NCI-H748 treated with DMSO at 0.1 percent for 48 hours (cell line): ENCODE measurements at places on chromosomes 2 and 18.

- no peak for DNase-seq
These were observed 104.6 kb upstream of the COL3A1 start for GRCh38 chr2:188869550-188869949.

DNA sequence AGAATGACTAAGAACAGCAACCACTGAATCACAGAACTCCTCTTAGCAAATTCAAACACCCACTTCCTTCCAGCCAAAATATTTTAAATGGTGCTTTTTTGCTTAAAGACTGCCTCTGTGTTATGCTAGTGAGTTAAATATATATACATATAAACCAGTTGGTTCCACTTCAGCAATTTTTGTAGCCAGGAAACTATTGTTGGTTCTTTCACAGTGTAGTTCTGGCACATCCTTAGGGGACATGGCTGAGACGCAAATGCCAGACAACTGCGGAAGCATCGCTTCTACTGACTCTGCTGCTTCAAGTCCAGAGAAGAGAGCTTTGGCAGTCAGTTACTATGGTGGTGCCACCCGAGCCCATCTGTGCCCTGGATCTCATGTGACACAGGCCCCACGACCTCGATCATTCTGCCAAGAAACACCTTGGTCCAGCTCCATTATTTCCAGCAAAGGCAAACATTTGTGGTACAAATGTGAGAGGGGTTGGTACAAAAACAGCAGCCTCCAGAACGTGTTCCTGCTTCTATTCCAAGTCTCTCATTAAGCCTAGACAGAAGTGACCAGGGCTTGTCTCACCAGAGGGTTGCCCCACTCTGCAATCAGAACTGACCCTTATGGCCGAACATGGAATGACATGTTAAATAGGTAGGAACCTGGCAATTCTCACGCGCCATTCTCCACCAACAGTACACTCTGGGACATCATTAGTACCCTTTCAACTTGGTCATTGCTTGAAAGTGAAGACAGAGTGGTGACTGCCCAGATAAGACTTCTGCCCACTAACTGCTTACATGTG, 117.8 kb upstream of the NRP2 start:
- no peak for DNase-seq

GRCh38 chr18:73986711-73987110, 160.9 kb downstream of the FBXO15 start:
- no peak for DNase-seq

DNA sequence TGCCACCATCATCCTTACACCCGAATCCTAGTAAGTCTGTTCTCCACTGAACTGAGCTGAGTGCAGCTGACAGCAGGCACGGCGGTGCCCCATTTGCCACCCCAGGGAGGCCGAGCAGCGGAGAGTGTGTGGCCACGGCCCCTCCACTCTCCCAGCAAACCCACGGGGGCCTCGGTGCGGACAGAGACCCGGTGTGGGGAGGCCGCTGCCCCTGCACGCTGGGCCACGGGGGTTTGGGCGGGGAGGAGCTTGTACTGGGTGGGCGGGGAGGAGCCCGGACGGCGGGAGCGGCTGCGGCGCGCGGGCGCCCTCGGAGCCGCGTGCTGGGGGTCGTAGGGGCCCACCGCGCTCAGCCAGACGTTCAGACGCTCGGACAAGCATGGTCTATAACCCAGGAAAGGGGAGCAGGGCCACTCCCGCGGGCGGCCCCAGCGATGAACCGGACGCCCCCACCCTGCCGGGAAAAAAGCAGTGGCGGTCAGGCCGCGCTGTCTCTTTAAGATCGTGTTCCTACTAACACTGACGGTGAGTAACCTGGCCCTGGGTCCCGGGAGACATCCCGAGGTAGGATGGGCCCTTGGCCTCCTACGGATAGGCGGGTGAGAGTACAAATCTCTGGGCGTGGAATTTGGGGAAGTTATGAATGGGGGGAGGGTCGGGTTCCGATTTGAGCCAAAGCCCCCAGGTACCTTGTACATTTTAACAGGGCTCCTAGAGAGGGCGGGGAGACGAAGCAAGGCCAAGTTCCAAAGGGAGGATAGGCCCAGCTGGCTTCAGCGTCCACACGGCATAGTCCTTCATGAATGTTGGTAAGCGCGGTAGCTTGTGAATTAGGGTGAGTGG, at the start of gene ITPRIPL1:
Gene ITPRIPL1, plus strand, starts transcription at position 277 of the 843 bp plus-strand sequence. Its CDS starts 523 bp downstream, at position 800.
- no peak for DNase-seq

- DNase-seq, result no peak
These were observed 45.4 kb downstream of the ASAP2 start for GRCh38 chr2:9252002-9252357.

- no peak for DNase-seq
These were observed 21.0 kb upstream of the GPR17 start for GRCh38 chr2:127624756-127625571.

- no peak for DNase-seq
These were observed 24.8 kb downstream of the BMPR2 start for GRCh38 chr2:202400941-202401340.

DNA sequence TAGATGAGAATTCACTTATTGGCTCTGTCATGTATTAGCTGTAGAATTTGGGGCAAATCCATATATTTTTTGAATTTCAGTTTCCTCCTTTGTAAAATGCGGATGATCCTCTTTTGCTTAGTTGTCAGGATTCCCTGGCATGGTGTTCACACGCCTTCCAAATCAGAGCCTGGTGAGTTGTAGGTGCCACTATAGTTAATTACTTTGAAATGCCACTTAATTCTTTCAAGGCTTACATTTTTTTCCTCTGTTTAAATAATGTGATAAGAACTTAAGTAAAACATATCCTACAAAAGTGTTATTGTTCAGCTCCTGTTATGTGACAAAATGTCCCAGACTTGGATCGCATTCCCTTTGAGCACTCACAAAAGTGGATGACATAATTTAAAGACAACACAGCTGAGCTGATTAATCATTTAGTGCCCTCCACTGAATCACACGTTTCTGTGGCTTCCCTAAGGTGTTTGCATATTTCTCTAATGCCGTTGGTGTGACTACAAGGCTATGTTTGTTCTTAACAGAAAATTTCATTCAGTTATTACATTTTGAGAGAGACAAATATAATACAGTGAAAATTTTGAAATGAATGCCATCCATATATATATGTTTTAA, 471.2 kb upstream of the CHST9 start:
- DNase-seq, result no peak

- no peak for DNase-seq
These were observed 273.3 kb upstream of the TCF4 start for GRCh38 chr18:55861266-55861665.

- DNase-seq, result no peak
These were observed 74.7 kb downstream of the PRKCE start for GRCh38 chr2:45726188-45726587.

DNA sequence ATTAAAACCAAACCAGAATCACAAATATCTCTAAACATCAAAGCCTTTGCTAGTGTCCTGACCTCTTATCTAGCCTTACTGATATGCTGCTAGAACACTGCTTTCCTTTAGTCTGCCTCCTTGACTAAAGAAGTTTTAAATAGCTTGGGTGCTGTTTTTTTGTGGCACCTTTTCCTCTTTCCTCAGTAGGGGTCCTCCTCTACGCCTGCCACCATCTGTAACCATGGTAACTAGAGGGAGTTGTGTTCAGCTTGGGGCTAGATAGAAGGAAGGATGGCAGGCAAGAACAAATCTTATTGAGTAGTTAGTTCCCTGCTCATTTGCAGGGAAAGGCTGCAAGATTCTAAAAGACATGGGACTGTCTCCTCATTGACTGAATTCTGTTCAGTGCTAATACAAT, 86.0 kb downstream of the TAF4B start:
- no peak for DNase-seq

DNA sequence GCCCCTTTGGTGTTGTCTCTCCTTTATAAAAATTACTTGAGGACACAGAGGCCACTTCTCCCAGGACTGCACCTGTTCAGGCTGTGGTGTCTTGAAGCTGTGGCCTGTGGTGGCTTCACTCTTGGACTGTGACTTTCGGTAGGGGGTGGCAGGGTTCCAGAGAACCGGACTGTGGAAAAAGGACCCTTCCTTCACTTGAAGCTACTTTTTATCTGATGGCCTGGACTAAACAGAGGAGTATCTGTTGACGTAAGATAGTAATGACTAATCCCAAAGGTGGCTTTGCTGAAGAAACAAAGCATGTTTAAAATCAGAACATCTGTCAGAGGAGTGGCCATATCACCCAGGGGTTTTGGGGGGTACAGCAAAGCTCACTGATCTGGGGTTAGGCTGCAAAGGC, 60.8 kb downstream of the CENPO start:
- no peak for DNase-seq

GRCh38 chr2:170643346-170643745, 71.8 kb upstream of the SP5 start:
- no peak for DNase-seq

DNA sequence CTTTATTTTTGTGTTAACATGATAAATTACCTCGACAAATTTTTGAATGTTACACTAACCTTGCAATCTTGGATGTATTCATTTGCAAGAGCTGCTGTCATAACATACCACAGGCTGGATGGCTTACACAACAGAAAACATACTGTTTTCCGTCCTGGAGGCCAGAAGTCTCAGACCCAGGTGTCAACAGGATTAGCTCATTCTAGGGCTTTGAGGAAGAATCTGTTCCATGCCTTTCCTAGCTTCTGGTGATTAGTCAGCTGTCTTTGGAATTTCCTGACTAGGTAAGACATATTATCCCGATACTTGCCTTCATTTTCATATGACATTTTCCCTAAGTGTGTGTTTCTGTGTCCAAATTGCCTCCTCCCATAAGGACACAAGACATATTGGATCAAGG, 188.6 kb upstream of the CDH19 start:
- DNase-seq, result no peak

DNA sequence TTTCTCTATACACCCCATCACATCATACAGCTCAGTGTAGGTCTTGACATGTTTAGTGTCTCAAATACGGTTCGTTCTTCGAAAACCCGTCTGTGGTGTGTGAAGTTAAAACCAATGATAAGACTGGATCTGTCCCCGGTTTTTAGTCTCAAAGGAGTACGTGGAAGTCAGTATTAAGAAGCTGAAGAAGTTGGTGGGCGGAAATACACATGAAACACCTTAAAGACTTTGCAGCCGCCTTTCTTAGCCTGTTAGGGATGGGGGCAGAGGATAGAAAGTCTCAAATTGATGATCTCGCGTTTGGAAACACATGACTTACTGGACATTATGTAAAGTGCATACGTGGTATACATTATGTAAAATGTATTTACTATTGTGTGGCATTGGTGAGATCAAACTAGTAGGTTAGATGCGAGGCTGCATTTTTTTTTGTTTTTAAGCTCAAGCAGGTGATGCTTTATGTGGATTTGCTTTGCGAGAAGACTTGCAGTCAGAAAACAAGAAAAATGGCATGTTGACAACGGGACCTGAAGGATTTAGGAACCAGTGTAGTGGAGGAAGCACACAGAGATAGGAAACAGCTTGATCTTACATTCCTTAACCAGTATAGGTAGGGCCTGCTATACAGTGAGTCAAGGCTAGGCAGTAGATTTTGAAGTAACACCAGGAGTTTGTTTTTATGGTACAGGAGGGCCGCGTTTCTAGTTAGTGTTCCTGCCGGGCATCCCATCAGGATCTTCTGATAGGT, 1.2 kb downstream of the CNOT11 start:
- no peak for DNase-seq

DNA sequence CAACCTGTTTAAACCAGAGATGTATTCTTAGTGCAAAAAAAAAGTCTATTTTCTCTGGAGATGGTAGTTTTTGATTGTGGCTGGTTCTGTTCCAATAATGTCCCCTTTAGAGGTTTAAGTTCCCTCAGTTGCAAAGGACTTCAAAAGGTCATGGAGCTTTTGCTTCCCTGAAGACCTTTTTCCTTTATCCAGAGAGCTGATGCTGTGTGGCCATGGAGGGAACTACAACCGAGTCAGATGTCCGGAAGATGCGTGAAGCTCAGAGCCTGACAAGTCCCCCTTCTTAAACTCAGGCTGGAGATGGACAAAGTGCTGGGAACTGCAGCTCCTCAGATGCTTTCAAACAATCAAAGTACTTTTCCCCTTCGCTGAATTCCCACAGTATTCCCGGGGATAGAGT, 176.1 kb downstream of the TMEM18 start:
- DNase-seq, result no peak

GRCh38 chr2:58638256-58638805, 397.2 kb upstream of the FANCL start:
- DNase-seq, result no peak

DNA sequence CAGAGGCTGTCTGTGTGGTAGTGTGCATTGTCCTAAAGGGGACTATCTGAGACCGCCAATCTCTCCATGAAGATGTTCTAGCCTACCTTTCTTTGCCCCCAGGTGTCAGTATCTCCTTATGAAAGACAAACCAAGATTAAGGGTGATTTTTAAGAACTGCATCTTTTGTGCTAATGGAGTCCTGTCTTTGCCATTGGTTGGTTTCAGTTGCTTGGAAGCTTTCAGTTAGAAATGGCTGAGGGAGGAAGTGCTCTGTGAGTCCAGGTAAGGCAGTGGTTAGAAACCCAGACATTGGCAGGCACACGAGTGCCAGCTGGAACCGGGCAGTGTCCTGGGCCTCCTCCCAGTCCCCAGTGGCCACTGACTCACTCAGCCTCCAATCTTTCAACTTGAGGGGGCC, 111.3 kb downstream of the DOCK10 start:
- DNase-seq, result no peak

DNA sequence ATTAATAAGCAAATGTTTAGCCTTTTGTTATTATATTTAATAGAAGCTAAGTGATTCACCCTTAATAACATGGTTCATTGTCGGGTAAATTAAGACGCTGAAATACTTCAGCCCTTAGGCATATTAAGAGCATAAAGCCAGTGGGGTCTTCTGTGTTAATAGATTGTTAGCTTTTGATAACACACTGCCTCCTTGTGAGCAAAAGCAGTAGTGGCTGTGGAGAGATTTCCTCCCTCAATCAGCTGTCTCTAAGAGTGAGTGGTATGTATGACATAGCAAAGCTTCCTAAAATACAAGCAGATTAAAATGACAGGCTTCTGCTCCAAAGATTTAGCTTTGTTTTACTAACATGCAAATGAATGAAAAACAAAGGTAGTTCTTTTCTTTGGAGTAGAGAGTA, 143.7 kb upstream of the SYT4 start:
- DNase-seq, result peak; percentile 16

- no peak for DNase-seq
These were observed 28.9 kb upstream of the SEMA4C start for GRCh38 chr2:96898641-96899412.

GRCh38 chr18:26429535-26430226, 118.7 kb downstream of the KCTD1 start:
- no peak for DNase-seq

GRCh38 chr2:188280811-188281222, 10.9 kb upstream of the GULP1 start:
- no peak for DNase-seq

- peak; percentile 39 for DNase-seq
These were observed 1.4 kb downstream of the FZD5 start for GRCh38 chr2:207768168-207768865.

GRCh38 chr2:1849450-1849849, 105.1 kb upstream of the PXDN start:
- no peak for DNase-seq

DNA sequence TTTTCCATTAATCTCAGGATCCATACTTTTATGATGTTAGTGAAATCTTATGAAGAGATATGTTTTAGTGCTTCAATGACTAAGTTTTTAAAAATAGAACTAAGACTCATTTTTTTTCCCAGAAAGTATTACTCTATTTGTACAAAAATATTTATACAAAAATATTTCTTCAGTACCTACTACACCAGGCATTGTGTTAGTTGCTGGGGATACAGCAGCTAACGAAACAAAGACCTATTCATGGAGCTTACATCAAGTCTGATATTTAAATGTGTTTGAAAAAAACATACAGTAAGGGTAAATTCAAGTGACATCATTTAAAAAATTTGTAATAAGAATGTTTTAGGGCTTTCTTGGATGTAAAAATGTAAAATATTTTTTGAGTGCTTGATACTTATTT, 11.6 kb downstream of the VAPA start:
- no peak for DNase-seq

GRCh38 chr2:197327472-197328098, 17.0 kb upstream of the ANKRD44 start:
- no peak for DNase-seq
